Sciatic nerve (tissue), 2 donors: ENCODE measurements at places on chromosomes 5 and 9.

- no peak for DNase-seq
These were observed 35.3 kb downstream of the ERBIN start for GRCh38 chr5:65961633-65962032.

DNA sequence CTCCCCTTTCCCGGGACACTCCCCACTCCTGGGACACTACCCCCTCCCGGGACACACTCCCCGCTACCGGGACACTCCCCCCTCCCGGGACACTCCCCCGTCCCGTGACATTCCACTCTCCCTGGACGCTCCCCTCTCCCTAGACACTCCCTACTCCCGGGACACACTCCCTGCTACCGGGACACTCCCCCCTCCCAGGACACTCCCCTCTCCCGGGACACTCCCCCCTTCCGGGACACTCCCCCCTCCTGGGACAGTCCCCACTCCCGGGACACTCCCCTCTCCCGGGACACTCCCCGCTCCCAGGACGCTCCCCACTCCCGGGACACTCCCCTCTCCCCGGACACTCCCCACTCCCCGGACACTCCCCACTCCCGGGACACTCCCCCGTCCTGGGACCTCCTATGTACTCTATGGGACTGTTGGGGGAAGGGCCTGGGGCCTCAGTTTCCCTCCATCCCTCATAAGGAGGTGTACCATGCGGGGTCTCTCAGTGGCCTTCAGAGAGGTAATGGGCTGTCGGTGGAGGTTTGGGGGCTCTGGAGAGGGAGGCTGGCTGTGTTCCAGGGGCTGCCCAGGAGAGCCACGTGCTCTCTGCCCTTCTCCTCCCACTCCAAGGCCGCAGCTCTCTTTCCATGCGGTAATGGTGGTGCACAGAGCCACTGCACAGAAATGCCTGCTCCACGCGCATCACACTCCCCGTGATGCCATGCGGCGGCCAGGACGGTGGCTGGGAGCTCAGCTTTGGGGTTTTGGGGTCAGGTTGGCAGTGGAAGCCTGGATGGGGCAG is 96.2 kb downstream of the RXRA start:
- no peak for DNase-seq

DNA sequence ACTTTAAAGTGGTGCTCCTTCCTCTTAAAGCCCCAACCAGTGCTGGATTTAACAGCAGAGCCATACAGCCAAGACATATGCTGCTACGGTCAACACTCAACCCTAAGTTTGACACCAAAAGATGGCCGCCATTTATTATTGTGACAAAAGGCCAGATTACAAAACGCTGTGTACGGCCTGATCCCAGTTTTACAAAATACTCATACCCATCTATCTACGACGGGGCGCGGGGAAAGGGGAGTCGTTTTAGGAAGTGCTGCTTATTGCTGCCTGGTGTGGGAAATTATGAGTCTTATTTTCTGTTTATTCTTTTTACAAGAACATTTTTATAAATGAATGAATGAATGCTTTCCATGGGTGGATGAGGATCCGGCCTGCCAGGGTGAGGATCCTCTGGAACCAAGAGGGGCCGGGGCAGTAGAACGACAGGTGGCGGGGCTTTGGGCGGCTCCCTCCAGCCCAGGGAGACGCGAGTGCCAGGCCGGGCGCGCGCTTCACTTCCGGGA is 457 bp upstream of the IDNK start:
- no peak for DNase-seq

GRCh38 chr5:115461093-115461492 is 83.5 kb downstream of the FEM1C start:
- DNase-seq: no peak

DNA sequence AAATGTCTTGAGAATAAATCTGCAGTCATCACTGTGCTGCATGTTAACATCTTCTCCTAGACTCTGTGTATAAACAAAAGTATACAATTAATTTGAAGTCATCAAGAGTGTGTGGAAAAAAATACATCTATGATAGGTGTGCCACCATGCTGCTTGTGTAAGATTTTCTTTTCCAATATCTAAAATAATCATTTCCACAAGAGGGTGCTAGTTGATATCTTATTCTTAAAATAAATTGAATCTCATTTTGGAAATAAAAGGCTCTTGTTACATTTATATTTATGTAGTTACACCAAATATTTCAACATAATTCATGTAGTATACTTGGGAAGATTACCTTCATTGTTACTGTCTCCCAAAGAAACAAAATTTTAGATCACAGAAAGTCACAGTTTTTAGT is 14.1 kb upstream of the MOCS2 start:
- no peak for DNase-seq

- DNase-seq: no peak
These were observed 277 bp downstream of the EIF4E1B start for GRCh38 chr5:176630681-176631222.

DNA sequence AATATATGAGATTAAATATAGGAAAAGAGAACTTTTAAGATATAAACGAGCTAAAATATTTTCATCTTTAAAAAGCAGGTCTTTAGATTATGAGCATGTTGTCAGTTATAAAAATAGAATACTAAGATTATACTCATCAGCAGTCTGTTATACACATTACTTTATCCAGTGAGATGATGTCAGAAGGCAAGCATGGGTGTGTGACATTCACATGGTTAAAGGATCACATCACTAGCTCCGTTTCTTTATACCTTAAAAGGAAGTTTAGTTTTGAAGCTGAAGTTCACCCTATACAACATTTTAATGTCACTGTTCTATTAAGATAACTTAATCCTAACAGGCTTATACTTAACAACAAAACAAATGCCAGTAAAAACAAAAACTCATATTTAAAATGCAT is 59.6 kb downstream of the RICTOR start:
- DNase-seq: no peak

GRCh38 chr9:127395497-127396252 is 1.3 kb upstream of the SLC2A8 start:
- no peak for DNase-seq

- DNase-seq: no peak
These were observed 23.0 kb downstream of the FNIP1 start for GRCh38 chr5:131773805-131774204.

- DNase-seq: no peak
These were observed 542.5 kb downstream of the TLE1 start for GRCh38 chr9:81146684-81147337.

DNA sequence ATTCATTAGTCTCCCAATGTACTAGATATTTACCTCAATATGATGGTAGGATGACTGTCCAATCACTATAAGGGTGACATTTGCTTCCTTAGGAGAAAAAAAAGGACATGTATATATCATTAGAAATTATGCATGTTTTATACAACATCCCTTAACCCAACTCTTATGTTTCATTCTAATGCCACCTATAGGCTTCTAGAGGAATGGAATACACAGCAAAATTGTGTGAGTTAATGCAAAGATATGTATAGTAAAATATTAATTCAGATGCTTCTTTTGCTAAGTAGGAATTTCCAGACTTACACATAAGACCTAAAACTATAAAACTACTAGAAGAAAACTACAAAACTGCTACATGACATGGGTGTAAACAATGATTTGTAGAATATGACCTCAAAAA is 3.5 kb downstream of the PRXL2C start:
- no peak for DNase-seq

- DNase-seq: no peak
These were observed 89.7 kb upstream of the PRLR start for GRCh38 chr5:35320029-35320428.

GRCh38 chr5:169268019-169268418 is 32.9 kb downstream of the SLIT3 start:
- DNase-seq: no peak

DNA sequence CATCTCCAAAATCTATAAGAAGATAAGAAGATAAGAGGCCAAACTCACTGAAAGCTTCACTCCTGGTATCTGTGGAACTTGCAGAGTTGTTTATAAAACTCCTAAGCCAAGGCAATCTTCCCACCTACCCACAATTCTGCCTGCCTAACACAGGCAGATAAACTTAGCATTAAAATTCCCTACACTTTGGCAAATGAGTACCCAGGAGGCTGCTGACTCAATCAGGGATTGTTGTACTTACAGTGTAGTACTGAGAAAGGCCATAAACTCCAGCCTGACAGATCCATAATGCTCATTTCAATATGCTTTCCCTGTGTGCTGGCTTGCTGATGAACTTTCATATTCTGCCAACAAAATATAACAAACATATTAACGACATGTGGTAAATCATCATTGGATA is 725.2 kb downstream of the BRINP1 start:
- DNase-seq: no peak

DNA sequence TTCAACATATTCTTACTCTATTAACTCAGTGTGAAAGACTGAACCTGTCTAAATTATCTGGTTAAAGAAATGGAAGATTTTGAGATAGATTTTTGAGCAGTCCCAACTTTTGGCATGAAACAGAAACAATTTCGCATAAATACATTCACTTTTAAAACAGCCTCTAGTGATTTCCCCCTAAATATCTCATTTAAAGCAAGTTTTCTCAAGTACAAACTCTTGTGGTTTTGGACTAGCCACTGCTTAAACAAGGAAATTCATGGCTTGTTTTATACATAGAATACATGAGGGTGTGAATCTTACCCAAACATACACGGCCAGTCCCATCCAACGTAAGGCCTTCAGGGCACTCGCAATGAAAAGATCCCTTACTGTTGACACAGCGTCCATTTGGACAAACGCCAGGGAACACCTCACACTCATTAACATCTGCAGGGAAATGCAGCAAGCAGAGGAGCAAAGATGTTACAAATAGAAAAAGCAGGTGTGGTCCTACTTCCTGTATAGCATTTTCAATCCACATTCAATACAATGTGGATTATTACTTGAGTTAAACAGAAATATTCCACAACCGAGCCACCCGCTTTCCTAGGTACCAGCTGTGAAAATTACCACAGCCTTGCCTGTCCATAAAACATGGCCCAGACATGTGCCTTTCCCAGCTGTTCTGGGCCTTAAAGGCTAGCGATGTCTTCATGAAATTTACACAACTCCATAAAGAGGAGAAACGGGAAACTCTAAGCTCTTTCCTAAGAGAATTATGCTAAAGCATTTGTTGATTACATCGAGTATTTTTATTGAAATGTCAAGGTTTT is 188.8 kb downstream of the FBN2 start:
- DNase-seq: no peak

DNA sequence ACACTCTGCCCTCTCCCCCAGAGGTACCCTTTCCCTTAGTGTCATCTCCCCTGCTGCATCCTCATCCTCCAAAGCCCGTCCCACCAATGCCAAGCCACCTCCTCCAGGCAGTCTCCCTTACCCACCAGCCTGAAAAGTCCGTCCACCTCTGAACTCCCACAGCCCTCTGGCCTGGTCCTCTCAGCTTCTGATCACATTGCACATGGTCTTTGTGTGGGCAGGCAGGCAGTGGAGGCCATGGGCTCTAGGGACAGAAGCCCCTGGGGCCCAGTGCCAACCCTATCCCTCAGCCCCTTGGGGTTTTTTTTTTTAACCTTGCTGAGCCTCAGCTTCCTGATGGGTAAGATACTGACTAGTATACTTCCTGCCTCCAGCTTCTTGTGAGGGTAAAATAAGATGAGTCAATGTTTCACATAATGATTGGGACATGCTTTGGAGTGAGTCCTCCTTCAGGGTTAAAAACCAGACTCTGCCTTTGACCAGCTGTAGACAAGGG is 19.4 kb downstream of the CSF1R start:
- no peak for DNase-seq

DNA sequence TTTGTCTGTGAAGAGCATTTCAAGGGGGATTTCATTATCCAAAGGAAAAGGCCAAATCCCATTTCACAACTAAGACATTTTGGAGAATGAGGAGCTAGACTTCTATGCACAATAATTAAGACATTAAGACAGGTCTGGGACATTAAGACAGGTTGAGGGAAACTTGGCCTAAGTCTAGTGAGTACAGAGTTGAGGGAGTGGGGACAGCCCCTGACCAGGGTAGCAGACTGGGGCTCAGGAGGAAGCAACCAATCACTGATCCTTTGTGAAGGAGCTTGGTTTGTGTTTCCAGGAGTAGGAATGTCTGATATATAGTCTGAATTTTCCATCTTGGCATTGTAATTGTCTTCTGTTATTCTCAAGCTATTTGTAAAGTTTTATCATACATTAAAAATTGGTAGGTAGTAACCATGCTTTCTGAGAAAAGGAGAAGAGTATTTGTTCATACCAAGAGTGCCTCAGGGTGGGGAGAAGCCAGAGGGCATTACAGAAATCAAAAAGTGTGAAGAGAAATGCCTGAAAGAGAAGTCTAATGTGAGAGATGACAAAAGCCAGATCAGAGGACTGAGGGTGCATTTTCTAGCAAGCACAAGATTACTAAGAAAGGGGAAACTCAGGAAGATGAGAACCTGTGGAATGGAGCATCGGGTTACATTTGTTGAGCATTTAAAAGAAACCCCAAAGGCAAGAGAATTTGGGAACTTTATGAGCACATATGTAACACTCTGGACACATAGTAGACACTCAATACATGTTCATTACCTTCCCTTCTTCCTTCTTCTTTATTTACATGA is 189.3 kb upstream of the PIK3R1 start:
- no peak for DNase-seq

DNA sequence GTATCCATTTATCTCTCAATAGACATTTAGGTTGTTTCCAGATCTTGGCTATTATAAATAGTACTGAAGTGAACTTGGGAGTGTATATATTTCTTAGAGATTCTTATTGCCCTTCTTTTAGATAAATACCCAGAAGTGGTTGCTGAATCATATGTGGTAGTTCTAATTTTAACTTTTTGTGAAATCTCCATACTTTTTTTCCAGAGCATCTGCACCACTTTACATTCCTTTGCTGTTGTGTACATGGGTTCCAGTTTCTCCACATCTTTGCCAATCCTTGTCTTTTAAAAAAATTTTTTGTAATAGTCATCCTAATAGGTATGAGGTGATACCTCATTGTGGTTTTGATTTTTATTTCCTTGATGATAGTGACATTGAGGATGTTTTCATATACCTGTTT is 303.7 kb downstream of the CCDC171 start:
- DNase-seq: no peak

DNA sequence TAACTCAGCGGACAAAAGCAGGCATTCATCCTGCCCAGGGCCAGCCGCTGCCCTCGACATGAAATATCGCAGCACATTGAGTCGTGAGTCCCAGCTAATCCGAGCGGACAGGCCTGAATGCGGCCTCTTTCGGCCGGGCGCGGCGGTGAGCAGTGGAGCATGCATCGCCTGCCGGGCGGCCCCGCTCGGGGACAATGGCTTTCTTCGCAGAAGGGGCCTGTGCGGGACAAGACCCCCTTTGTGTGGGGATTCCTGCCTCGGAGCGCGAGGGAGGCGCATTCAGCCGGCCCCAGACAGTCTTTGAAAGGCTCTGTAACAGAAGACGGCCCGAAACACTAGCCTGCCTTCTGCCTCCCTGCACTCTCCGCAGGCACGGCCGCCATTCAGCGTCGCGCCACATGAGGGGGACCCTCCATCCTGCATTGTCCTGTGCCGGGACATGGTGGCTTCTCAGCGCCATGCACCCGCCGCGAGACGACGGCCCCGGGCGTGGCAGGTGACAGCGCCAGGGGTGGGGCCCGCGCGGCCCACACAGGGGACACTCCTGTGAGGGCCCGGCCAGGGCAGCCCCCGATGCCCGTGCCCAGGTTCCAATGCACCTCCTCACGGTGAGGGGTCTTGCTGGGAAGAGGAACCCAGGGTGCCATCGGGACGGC is 52.0 kb downstream of the EXD3 start:
- DNase-seq: peak; percentile 58

- no peak for DNase-seq
These were observed 252.3 kb upstream of the SLC24A2 start for GRCh38 chr9:20040991-20041696.

GRCh38 chr5:42467981-42468524 is 44.8 kb downstream of the GHR start:
- DNase-seq: no peak
